ENCODE measurements at places on chromosomes 13 and 19.

DNA sequence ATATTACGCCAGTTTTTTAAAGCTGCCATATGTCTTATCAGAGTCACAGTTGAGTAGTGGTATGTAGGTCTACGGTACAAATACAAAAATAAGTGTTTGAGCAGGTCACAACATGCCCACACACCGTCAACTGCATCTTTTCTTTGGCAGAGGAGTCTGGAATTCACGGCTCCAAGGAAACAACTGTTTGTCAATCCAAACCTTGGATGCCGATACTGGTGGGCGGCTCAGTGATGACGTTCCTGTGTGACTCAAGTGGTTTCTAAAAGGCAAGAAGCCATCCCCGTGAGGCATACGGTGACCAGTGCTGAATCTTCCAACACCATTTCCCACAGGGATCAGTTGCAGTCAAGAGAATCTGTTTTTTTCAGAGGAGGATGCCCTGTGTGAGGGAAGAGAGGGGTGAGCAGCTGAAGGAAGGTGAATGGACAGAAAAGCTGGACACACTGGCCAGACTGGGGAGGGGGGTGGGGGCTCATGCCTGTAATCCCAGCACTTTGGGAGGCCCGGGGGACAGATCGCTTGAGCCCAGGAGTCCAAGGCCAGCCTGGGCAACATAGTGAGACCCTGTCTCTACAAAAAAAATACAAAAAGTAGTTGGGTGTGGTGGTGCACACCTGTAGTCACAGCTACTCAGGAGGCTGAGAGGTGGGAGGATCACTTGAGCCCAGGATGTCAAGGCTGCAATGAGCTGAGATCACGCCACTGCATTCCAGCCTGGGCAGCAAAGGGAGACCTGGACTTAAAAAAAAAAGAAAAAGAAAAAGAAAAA lies 22.8 kb upstream of the CEBPG start:
- no peak for DNase-seq

DNA sequence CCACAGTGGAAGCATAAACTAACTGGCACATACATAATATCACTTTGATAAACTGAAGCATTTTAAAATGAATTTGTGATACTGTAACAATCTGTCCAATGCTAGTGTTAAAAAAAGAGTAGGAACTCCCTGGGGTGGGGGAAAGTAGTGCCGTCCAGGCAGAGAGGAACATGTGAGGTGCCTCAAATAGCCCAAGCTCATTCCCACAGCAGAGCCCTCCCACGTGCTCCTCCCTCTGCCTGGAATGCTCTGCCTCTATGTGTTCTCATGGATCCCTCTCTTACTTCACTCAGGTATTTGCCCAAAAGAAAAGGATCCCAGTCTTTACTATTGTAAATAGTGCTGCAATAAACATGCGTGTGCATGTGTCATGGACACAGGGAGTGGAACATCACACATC lies 188.1 kb downstream of the NHLRC3 start:
- DNase-seq = no peak

DNA sequence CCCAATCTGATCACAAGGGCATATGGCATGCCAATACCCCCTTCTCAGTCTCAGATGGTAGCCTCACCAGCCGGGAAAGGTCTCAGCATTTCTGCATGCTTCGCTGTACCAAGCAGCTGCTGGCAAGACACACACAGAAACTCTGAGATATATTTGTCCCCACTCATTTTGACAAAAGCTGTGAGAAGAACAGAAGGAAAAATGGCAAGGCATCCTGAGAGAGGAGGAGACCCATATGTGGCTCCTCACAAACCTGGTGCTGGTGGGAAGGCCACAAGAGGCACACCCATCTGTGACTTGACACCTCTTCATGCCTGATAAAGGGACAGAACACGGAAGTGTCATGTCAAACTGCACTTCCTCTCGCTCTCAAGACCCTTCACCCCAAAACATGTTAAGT lies 36.7 kb upstream of the DOCK9 start:
- no peak for DNase-seq

DNA sequence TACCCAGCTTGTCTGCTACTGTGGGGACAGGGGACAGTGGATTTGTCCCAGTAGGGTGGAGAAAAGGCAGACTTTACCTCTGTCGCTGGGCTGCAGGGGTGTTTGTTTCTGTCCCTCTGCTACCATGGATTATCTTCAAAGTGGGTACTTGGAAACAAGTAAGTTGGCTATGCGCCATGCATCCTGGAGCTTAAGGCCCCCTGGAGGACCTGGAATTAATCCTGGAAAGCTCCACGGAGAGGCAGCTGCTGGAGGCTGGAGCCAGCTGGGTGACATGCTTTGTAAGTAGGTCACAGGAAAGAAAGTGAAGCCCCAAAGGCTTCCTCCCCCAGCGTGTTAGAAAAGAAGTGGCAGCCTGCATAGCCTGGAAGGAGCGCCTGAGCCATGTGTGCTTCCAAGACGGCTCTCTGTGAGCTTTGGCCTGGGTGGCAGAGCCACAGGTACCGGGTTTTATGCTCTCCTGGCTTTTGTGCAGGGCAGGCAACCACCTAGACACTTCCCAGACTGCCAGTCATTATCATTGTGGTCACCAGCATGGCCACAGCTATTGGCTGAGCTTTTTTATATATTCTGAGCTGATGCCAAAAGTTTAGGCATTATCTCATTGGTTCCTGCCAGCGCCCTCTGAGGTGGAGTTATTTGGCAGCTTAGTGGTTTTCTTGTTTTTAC lies 9.5 kb downstream of the B3GLCT start:
- DNase-seq = no peak

DNA sequence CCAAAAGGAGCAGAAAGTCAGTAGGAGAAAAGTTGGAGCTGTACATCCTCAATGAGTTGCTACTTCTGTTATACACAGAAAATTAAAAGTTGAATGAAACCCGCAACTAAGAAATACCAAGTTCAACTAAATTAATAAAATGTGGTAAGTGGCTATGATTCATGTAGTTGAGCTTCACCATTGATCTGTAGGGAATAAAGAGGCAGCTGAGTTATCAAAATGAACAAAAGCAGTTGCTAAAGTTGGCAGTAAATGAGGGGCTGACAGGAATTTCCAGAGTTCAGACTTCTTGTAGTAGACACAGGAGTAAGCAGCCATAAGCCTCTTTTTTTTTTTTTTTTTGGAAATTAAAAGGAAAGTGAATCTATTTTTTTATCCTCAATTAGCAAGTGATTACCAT lies 234.6 kb downstream of the POSTN start:
- no peak for DNase-seq

GRCh38 chr13:43205416-43205815 lies 182.0 kb downstream of the DNAJC15 start:
- DNase-seq = no peak

GRCh38 chr19:4745986-4746385 lies 22.3 kb upstream of the DPP9 start:
- no peak for DNase-seq

GRCh38 chr19:13165162-13165997 lies 15.2 kb downstream of the IER2 start:
- no peak for DNase-seq

DNA sequence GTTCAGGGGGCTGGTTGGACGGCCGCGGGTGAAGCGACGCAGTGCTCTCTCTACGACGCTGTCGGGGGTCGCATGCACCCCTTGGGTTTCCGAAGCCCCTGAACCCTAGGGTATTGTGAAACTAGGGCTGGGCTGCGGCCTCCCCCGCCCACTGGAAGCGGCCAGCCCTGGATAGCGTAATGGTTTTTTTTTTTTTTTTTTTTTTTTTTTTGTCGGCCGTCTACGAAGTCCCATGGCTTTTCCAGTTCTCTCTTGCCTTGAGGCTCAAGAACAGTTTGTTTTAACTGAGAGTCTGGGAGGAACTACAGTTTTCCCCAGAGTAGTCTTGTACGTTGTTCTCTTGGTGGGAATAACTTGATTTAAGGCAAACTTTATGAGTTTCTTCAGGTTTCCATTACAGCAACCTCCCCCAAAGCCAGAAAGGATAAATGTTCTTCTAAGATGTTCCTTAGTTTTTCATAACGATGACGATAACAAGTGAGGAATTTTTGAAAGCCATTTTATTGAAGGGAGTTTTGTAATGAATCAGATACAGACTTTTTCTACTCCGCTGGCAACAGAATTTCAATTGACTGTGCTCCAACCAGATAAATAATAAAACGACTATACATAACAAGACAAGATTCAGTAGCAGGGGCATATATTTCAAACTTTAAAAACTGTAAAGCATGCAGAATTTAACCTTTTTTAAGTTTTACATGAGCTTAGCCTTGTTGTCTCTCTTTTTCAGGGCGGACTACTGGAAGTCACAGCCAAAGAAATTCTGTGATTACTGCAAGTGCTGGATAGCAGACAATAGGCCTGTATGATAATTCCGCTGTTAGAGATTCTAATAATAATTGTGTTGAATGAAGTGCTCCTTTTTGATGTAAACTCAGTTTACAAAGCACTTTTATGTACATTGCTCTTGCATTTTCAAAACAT lies 867 bp downstream of the WBP4 start:
- no peak for DNase-seq

DNA sequence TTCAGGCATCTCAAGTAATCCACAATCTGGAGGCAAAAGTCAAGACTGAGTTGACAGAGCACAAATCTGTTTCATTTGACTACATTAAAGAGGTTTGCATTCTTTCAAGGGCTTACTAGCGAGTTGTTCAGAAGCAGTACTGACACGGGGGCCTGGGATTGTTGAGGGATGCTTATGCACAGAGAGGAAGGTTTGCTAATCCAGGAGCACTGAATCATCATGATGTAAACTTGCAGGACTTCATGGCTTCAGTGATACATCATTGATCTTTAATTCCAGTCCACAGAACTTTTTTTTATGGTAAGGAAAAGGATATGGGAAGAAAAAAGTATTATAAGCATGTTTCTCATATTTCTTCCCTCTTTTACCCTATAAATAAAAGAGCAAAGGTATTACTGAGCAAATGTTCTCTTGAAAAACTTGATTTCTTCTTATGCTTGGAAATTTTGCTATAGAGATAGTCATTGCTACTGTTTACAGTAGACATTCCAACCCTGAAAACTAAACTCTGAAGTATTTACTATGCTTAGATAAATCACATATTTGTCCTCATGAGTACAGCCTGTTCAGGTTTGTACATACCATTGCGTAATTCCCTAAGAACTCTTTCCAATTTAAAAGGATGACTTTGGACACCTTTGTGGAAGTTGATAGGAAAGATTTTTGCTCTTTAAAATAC lies 65.8 kb upstream of the KPNA3 start:
- DNase-seq = no peak

DNA sequence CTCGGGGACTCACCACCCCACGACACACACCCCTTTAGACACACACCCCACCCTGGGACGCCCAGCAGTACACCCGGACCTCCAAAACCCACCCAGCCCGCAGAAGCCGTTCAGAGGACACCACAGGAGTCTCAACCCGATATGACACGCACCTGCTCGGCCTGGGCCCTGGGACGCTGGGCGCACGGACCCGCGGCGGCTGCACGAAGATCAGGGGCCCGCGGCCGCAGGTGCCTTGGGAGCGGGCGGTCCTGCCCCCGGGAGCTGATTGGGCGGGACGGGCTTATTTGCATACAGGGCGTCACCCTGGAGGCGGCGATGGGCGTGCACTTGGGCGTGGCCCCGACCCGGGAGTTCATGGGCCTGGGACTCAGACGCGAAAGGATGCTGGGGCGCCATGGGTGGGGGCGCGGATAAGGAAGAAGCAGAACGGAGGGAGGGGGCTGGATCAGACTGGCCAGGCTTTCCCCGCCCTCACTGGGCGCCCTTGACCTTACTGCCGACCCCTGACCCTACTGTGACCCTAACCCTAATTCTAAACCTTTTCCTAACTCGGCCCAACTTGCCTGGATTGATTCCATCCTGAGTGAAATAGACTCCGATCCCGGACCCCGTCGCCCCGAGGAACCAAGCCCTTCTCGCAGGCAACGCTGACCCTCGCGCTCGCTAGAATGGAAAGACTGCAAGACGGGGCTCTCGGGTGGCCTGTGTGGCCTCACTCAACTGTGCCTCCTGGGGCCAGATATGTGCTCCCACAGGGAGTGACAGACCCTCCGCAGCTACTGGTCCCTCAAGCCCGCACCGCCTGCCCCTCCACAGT lies at the start of gene MEF2B:
Gene MEF2B, minus strand, starts transcription at position 211 of the 820 bp plus-strand sequence. CDS start 19,528 bp downstream, outside the sequence.
- DNase-seq = peak; percentile 84

DNA sequence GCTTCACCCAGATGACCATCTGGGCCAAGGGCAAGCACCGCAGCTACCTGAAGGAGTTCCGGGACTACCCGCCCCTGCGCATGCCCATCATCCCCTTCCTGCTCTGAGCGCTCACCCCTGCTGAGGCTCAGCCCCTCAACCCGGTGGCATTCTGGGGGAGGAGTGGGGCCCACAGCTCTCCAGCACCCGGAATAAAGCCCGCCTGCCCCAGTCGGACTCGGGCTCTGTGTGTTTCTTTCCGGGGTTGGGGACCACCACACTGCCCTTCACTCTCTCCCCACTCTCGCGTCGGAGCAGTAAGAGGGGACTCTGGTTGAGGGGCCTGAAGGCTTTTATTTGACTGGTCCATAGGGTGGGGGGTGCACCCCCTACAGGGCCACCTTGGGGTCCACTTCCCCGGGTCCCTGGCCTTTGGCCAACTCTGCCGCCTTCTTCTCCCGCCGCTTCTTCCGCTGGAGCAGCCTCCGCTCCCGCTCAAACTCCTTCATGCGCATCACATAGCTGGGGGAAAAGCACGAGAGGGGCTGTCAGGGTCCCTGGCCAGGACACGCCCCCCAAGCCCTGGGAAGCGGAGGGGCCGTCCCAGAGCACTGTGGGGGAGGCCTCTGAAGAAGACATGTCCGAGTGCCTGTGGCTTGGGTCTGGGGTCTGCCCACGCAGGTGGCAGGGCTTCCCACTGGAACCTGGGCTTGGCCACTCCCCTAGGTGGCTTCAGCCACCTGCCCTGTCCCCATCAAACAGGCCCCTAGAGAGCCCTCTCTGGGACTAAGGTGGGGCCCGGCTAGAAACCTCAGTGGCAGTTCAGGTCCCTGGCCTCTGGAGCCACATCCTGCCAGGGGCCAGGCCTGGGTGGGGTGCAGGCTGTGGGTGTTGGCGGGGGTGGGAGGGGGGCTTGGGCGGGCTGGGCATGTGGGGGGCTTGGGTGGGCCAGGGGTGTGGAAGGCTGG lies 5.8 kb downstream of the NDUFB7 start:
- DNase-seq = no peak

- no peak for DNase-seq
Measured at GRCh38 chr13:24148414-24149235, 11.9 kb upstream of the SPATA13 start.

DNA sequence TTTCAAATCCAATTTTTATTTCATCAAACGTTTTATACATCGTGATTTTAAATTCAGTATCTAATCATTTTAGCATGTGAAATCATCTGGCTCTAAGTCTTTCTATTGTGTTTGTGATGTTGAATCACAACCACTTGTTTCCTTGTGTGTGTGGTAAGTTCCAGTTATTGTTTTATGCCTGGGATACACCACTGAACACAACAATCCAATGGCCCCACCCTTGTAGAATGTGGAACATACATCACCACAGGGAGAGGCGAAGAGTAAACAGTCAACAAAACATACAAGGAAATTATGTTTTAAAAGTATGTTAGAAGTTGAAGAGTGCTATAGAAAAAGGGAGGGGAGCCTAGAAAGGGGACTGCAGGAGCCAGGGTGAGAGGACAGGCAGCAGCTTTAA lies 100.5 kb downstream of the EPSTI1 start:
- no peak for DNase-seq

DNA sequence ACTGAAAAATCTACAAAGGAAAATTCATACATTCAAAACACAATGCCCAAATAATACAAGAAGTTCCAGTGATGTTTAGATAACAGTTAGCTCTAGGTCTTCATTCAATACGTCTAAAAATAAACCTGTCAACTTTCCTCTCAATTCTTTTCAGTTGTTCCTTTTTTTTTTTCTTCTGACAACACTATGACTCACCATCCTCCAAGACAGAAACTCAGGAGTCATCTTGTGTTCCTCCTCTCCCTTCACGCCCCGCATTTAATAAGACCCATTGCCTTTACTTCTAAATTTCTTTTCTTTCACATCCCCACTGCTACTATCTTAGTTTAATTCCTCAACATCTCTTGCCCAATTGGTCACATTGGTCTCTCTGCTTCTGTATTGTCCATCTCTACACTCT lies 759.9 kb downstream of the GPC5 start:
- no peak for DNase-seq
